ENCODE measurements at places on chromosomes 7 and 10.

DNA sequence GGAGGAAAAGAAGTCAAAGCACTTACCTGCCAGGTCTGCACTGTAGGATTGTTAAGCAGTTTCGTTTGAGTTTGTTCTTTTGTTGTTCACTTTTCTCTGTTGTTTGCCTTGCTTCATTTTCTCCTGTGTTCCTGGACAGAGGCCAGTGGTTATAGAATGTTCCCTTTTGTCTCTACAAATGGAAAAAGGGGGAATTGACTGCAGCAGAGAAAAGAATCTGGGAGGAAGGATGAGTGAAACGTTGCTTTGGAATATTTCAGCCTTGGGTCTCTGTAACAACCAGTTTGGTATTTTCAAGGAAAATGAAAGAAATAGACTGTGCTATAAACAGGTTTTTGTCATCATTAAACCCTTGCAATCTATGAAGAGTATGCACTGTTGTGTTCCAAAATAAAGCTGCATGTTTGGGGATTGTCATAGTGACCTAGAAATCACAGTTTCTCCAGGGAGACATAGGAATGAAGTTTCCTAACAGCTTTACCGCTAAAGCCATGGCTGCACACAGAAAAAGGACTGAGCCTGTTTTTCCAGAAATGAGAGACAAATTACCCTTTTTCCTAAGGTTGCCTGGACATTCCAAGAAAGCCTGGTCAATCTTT is 60.8 kb upstream of the HABP2 start:
- no peak for DNase-seq

DNA sequence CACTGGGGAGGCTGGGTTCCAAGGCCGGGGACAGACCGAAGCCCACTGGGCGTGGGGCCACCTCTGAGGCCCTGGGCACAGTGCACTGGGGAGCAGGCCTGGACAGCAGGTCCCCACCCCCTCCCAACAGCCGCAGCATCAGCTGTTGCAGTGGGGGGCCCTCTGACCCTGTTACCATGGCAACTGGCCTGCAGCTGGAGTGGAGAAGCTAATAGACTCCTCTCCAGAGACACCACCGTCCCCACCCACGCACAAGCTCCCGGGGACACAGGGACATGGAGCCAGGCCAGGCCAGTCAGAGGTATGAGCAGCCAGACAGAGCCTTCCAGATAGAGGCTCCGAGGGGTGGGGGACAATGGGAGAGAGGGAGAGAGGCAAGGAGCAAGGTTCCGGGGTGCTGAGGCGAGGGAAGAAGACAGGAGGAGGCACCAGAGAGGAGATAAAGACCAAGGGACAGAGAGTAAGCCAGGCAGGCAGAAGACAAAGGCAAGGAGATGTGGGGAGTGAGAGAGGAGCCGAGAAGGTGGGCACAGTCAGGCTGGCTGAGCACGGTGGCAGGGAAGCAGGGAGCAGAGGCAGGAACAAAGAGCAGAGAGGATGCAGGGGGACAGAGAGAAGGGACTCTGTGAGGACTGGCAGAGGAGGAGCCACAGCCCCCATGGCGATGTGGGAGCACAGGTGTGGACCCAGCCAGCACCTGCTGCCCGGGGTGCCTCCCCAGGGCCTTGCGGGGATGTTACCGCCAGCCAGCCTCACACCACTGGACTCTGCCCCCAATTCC is 6.7 kb downstream of the KCNH2 start:
- DNase-seq, result no peak

DNA sequence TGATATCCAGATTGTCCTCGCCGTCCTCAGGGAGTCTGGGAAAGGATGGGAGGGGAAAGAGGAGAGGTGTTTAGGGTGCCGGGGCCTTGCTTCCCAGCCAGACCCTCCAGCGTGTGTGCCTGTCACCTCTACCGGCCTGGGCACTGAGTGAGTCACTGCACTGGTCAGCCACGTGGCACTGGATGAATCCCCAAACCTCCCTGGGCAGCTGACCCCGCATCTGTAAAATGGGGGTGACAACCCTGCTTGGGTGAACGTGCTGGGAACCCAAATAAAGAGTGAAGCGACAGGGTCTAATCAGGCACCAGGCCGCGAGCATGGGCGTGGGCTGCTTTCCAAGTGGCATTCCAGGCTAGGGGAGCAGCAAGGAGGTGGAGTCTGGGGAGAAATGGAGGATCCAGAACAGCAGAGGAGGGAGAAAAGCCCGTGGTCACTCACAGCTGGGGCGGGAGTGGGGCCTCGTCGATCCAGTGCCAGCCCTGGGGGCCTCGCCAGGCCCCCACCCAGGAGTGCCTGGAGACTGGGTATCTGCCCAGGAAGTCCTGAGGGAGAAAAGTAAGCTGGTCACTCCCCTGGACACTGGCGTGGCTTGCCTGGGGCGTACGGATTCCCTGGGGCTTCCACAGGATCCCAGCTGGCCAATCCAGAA is 29.7 kb downstream of the KLRG2 start:
- no peak for DNase-seq

GRCh38 chr7:95490231-95490762 is 4.6 kb downstream of the ASB4 start:
- DNase-seq, result no peak

- DNase-seq, result no peak
These were observed 32.9 kb upstream of the EIF5AL1 start for GRCh38 chr10:79479283-79479909.

DNA sequence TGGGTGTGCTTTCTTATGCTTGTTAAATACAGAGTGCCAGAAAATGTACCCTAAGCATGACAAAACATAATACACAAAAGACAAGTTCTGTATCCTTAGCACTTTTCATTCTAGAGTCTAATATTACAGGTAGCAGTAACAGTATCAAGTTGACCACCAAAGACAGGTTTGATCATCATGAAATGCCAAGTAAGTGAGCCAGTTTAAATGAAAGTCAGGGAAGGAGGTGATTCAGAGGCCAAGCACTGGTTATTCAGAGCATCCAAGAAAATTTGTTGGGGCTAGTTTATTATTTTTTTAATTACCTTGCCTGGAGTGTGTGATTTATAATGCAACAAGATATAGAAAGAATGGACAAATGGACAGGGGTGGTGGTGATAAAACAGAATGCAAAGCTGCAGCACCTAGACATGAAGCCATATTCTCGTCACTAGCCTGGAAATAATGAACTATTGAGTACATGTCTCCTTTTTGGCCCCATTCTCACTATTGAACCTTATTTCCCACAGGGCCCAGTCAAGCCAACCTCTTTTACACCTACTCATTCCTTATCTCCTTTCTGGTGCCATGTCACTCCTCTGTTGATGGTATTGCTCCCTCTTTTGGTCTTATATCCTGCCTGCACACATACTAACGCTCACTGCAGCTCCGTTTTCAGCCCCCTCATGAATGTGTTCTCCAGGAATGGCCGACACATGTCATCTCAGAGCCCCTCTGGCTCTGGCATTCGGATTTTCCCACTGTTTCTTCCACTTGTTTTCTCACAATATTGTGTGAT is 78.6 kb upstream of the GLCCI1 start:
- DNase-seq, result no peak

GRCh38 chr7:77907281-77907680 is 108.7 kb downstream of the PHTF2 start:
- no peak for DNase-seq

DNA sequence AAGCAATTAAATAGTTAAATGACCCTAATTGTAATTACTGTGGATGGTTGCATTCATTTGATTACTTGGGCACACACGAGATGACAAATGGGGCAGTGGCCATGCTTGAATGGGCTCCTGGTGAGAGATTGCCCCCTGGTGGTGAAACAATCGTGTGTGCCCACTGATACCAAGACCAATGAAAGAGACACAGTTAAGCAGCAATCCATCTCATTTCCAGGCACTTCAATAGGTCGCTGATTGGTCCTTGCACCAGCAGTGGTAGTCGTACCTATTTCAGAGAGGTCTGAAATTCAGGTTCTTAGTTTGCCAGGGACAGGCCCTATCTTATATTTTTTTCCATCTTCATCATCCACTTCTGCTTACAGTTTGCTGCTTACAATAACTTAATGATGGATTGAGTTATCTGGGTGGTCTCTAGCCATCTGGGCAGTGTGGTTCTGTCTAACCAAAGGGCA is 8.3 kb downstream of the PCBD1 start:
- peak; percentile 59 for DNase-seq

DNA sequence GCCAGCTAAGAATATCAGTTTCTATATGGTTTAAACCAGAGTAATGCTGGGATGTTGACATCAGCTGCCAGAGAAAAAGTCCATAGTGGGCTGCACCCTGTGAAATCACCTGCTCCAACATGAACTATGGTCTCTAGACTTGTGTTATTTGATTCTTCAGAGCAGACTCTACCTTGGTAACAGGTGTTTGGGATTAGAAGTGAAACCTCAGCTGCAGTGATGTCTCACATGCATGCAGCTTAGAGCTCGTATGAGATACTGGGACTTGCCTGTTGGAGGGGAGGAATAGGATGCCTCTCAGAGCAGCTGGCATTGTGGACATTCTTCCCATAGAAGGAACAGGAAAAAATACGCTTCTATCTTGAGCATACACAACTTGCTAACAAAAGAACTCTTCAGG is 287.1 kb upstream of the CSTF2T start:
- no peak for DNase-seq

DNA sequence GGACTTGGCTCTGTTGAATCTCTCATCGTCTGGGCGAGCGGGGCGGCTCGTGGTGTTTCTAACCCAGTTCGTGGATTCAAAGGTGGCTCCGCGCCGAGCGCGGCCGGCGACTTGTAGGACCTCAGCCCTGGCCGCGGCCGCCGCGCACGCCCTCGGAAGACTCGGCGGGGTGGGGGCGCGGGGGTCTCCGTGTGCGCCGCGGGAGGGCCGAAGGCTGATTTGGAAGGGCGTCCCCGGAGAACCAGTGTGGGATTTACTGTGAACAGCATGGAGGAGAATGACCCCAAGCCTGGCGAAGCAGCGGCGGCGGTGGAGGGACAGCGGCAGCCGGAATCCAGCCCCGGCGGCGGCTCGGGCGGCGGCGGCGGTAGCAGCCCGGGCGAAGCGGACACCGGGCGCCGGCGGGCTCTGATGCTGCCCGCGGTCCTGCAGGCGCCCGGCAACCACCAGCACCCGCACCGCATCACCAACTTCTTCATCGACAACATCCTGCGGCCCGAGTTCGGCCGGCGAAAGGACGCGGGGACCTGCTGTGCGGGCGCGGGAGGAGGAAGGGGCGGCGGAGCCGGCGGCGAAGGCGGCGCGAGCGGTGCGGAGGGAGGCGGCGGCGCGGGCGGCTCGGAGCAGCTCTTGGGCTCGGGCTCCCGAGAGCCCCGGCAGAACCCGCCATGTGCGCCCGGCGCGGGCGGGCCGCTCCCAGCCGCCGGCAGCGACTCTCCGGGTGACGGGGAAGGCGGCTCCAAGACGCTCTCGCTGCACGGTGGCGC is at the start of gene EN2:
EN2 (plus strand) TSS at position 19 of the 767 bp plus-strand sequence; CDS start at position 268, 249 bp downstream.
- DNase-seq, result no peak

DNA sequence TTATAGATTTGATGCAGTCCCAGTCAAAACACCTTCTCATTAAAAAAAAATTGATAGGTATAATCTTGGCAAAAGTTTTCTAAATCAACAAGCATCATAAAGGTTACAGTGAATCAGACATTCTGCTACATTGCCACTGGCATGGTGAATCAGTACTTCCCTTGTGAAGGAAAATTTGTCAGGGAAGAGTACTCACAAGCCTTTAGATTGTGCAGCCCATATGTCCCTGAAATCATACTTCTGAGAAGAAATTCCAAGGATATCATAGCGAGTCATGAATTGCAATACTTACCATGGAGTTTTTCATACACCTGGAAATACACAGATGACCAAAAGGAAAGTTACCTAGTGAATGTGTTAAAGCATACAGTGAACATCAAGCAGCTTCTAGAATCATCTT is 17.2 kb downstream of the VSTM2A start:
- no peak for DNase-seq

DNA sequence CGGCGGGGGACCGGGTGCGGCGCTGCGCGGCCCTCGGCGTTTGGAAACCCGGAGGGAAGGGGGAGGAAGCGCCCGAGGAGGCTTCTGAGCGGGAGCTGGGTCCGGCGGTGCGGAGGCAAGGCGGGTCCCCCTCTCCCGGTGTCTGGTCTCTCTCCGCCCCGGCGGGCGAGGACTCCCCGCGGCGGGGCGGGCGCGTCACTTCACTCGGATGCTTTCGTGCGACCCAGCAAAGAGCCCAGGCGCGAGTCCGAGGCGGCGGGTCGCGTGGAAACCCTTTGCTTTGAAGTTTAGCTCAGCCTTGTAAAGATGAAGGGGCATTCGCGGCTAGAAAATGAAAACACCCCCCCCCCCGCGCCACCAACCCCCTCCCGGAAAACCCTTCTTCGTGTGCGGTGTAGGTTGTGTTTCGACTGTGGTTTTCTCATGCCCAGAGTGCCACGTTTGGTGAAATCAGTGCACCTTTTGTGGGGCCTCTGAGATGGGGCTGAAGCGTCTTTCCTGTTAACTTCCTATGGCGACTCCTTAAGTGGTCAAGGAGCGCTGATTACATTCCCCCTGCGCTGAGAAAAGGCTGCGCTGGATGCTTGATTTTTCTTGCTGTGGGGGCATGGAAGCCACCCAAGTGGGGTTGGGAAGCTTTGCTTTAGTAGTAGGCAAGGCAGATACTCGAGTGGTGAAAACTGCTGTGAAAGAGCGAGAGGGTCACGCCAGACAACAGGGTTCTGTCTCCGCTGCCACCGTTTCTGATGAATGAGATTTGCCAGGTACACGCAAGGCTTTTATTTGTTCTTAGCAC is 876 bp downstream of the GNAI1 start:
- peak; percentile 29 for DNase-seq

- no peak for DNase-seq
These were observed 717.9 kb downstream of the PHTF2 start for GRCh38 chr7:78516450-78516849.

GRCh38 chr7:74026903-74027682 is 880 bp upstream of the ELN start:
- peak; percentile 42 for DNase-seq

- no peak for DNase-seq
These were observed 34.0 kb downstream of the LYZL1 start for GRCh38 chr10:29322918-29323317.

- no peak for DNase-seq
These were observed 63.0 kb downstream of the PIP4K2A start for GRCh38 chr10:22651276-22651980.

DNA sequence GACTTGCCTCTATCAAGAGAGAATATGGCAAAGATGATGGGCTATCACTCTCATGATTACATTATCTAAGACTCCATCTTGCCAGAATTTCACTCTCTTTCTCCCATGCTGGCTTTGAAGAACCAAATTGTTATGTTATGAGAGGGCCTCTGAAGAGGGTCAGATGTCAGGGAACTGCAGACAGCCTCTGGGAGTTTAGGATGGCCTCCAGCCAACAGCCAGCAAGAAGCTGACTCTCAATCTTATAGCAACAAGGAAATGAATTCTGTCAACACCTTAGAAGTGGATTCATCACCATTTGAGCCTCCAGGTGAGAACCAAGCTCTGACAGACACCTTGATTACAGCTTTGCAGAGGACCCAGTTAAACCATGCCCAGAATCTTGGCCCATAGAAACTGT is 33.6 kb downstream of the ZNF22 start:
- no peak for DNase-seq

DNA sequence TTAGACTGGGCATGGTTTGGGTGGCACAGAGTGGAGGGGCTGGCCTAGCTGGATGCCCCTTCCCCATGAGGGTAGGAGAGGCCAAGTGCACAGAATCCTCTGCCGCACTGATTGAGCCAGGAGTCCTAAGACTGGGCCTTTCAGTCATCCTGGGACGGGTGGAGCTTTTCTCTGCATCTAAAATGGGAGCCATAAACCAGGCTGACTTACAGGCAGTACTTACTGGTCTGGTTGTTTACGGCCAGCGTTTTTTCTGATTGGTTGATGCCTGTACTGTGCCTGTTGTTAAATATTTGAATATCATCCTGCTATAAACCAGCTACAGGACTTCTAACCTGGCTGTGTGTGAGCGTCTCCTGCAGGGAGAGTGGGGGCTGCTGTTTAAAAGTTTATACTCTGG is 107.8 kb downstream of the CDH23 start:
- no peak for DNase-seq

- no peak for DNase-seq
These were observed 261.4 kb upstream of the INHBA start for GRCh38 chr7:41964183-41964753.

Data from CD8-positive, alpha-beta memory T cell (primary cell).